ENCODE measurements at places on chromosomes 6 and 20.

GRCh38 chr20:25252686-25253421 lies 5.0 kb downstream of the PYGB start:
- DNase-seq: peak; percentile 42

DNA sequence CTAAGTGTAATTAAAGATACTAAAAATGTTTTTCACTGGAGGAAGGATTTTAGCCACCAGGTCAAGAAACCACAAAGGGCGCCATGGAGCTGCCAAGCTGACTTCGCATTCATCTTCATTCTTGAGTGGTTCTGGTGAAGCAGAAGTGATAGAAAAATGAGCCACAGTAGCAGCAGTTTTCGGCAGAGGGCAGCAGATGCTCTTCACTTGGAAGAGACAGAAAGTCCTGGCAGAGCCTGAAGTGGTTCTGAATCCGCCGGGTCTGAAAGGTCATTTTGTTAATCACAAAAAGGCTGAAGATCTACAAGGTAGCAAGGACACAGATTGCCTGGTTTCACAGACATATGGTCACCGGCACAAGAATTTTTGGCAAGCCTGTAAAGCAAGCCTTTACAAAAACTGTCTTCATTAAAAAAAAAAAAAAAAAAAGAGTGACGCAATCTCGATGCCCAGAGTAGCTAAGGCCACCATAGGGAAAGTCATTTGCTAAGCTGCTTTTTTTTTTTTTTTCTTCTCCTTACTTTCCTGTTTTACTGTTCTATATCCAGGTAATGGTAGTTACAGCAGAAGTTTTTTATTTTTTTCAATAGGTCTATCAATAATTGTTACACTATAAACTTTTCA lies 345.1 kb upstream of the AGPAT4 start:
- no peak for DNase-seq

DNA sequence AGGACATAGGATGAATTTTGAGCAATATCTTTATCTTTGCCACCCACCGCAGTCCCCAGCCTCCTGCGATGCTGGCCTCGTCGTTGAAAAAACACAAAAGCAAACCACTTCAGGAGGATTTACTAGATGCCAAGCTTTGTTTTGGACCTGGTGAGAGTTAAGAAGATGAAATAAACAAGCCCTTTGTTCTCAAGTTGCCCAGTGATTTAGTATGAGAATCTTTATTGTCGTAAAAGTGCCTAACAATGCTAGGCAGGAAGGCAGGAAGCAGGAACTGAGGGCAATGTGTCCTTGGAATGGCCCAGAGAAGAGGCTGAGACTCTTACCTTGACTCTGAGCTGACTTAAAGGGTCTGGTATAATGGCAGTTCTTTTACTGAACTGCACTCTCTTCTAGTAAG lies 116.0 kb downstream of the TRMT11 start:
- no peak for DNase-seq

DNA sequence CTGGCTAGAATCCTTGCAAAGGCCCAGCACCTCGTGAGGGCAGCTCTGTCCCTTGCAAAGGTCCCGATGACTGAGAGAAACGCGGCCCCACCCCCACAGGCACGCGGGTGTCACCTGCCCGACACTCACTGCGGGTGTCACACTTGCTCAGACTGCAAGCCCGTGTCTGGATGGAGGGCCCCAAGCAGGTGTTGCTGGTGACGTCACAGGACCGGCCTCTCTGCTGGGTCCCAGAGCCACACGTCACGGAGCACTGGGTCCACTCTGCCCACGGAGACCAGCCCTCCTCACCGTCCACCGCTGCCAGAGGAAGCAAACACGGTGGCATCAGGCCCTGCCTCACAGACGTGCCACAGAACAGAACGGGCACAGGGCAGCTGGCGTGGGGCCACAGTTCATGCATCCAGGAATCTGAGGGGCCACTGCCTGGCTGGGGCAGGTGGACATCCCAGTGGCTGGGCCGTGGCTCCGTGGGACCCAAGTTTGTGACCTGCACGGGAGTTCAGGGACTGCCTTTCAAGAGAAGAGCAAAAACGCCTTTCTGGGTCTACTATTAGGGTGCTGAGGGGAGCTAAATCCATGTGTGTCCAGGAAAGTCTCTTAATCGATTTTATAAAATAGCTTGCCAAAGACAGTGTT lies 16.0 kb downstream of the THBS2 start:
- no peak for DNase-seq

GRCh38 chr20:51128198-51128597 lies 105.3 kb upstream of the KCNG1 start:
- DNase-seq: peak; percentile 11

DNA sequence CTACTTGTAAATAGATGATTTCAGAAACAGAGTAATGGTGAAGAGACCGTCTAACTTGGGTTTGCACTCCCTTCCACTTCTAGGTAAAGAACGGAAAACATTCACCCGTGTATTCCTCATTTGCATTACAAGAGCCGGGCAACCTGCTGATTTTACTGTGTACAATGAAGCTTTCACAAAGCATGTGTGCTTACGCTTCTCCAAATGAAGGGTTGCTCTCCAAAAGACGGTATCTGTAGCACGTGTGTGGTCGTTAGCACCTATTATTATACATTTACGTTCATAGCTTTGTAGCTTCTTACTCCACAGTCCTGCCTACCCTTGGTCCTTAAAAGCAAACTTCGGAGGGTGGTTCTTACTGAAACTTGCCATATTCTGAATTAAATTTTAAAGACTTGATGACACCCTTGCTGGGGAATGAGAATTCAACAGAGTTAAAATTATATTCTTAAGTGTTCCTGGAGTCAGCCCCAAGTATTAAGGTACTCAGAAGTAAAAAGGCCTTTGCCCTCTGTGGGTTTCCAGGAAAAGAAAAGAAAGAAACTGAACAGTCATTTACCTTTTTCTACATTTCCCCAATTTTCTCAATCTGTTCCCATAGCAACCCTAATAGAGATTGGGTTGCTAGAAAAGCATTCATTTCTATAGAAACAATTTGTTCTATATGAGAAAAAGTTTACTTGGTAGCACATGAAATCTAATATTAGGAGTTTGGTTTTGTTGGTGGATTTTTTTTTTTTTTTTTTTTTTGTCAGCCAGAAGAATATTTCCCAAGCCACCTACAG lies 61.9 kb upstream of the KCNG1 start:
- no peak for DNase-seq

GRCh38 chr20:34437330-34437986 lies 74.4 kb downstream of the ITCH start:
- no peak for DNase-seq

GRCh38 chr20:45578231-45578630 lies 853 bp downstream of the WFDC8 start:
- no peak for DNase-seq

DNA sequence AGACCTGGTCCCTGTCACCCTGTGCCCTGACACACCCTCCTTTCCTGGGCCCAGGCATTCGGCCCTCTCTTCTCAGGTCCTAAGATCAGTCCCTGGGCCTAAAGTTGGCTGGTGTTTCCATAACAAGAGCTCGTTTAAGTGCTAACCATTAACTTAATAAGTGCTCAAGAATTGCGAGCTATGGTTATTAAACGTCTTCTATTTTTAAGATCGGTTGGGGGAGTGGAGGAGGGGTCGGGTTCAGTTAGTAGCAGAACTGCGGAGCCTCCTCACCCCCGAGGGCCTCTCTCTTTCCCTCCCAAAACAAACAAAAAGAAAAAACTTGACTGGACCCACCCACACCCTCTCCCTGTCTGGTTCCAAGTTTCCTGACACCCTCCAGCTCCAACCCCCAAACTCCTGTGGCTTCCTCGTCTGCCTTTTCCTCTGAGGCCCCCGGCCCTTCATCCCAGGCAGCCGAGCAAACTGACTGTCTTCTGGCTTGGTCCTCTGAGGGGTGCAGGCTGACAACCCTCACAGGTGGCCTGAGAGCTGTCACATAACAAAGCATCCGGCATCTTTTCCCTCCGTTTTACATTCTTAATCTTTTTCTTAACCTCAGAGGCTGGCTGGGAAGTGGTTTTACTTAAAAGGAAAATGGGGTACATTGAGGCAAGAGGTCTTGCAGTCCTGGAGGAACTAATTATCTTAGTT lies 2.0 kb downstream of the STK35 start:
- no peak for DNase-seq

GRCh38 chr20:49901588-49901987 lies 13.7 kb downstream of the SPATA2 start:
- no peak for DNase-seq

GRCh38 chr6:154206141-154206540 lies 150.5 kb downstream of the IPCEF1 start:
- no peak for DNase-seq

DNA sequence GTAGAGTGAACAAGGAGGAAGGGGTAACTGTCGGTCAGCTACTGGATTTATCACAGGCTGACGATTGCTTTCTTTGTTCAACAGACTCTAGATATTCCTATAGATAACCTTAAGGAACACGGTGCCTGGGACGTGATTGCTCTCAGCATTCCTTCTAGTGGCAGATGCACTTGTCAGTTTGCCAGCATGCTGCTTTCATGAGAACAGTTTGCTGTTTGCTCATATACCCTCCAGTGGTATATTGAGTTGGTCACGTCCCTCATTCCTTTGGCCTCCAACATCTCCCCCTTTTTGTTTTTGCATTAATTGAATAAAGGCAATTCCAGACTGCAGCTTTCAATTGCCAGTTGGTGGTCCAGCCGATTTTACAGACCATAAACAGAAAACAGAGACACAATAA lies 76.8 kb upstream of the BTN3A2 start:
- no peak for DNase-seq

- DNase-seq: no peak
Measured at GRCh38 chr6:7802662-7803061, 76.8 kb downstream of the BMP6 start.

DNA sequence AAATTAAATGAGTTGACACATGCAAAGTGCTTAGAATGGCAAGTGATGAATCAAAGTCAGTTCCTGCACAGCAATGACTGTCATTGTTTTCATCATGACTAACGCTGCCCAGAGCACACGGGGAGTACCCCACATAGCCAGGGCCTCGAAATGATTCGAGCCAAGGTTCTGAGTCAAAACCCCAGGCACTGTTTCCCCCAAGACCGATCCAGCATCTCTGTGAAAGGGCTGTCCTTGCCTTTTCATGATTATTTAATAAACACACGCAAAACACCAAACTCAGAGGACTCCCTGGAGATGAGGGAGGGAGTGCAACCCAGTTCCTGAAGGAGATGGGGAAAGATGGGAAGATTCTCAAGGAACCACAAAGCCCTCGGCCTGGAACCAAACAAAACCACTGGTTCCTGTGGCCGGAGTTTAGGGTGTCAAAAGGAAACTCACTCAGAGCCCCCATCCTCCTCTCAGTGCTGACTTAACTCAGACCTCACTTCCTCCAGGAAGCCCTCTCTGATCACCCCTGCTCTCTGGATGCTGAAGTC lies 3.8 kb downstream of the PREX1 start:
- DNase-seq: no peak
